ENCODE measurements at places on chromosomes 16 and 17. TPM values are rescaled to one million over a fixed set of nuclear protein-coding genes. Genes with fewer than 3 reads are reported as not detected.

DNA sequence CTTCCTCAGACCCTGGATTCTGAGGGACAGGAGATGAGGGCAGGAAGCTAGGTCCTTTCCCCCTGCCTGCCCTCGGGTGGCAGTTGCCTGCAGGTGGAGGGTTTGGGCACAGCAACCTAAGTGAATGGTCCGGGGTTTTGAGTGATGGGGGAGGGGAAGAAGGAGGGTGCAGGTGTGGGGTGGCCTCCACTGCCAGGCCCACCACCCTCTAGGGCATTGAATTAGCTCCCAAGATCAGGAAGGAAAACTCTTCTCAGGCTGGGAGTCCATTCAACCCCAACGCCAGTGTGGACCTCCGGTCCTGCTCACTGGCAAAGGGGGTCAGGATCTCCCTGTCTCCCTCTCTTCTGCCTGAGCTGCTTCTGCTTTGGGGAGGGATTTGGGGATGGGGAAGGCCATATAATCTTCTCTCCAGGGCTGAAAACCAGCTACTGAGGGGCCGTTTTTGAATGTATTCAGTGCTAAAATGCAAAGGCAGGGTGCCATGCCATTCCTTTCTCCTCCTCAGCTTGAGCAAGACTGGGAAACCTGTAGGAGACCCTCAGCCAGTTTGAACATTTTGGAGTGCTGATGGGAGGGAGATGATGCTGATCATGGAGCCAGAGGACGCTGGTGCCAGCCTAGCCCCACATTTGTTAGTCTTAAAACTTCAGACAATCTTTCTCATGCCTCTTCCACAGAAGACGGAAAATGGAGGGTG lies 18.8 kb downstream of the GRB7 start:
- no peak for DNase-seq

GRCh38 chr16:26204138-26204537 lies 512.4 kb downstream of the HS3ST4 start:
- DNase-seq, result no peak

Gene NEUROD2
- total RNA-seq, result not detected

Gene PPY
- total RNA-seq, result not detected

Gene KRTAP4-4
- not detected for total RNA-seq
